ENCODE measurements at places on chromosomes 11 and 22.

DNA sequence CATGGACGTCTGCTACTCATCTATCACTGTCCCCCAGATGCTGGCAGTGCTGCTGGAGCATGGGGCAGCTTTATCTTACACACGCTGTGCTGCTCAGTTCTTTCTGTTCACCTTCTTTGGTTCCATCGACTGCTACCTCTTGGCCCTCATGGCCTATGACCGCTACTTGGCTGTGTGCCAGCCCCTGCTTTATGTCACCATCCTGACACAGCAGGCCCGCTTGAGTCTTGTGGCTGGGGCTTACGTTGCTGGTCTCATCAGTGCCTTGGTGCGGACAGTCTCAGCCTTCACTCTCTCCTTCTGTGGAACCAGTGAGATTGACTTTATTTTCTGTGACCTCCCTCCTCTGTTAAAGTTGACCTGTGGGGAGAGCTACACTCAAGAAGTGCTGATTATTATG is 9.2 kb upstream of the OR9Q2 start:
- DNase-seq = no peak

GRCh38 chr11:88297863-88298262 is 39.7 kb downstream of the CTSC start:
- no peak for DNase-seq

DNA sequence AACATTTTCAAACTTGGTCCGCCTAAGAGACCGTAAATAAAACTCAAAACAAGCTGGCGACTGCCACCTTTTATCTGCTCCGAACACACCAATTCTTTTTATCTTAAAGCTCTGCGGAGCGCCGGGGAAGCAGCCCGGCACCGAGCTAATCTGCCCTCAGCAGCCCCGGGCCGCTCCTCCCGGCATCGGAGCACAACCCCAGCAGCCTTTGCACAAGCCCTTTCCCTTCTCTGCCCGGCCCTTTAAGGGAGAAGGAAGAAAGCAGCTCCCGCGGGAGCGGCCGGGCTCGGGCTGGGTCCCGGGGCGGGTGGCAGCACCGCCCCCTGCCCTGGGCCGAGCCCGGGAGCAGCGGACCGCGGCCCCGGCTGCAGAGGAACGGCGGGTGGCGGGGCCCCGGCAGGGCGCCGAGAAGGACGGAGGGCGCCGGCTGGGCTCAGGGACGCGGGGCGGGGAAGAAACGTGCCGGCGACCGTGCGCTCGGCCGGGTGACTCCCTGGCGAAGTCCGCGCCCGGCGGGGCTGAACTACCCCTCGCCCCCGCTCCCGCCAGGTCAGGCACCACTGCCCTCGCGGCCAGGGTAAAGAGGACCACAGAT is 133.6 kb upstream of the C11orf58 start:
- DNase-seq = no peak

GRCh38 chr11:73999581-74000306 is 9.1 kb downstream of the UCP3 start:
- no peak for DNase-seq

GRCh38 chr11:70707821-70708220 is 309.5 kb downstream of the CTTN start:
- no peak for DNase-seq

- DNase-seq = no peak
Observed at GRCh38 chr11:75350122-75350742, 1.2 kb downstream of the ARRB1 start.

- DNase-seq = no peak
Observed at GRCh38 chr22:26942637-26942957, 285.2 kb downstream of the MIAT start.

- DNase-seq = no peak
Observed at GRCh38 chr11:35118906-35119305, 20.1 kb upstream of the CD44 start.
